ENCODE measurements at places on chromosomes 5 and 9.

DNA sequence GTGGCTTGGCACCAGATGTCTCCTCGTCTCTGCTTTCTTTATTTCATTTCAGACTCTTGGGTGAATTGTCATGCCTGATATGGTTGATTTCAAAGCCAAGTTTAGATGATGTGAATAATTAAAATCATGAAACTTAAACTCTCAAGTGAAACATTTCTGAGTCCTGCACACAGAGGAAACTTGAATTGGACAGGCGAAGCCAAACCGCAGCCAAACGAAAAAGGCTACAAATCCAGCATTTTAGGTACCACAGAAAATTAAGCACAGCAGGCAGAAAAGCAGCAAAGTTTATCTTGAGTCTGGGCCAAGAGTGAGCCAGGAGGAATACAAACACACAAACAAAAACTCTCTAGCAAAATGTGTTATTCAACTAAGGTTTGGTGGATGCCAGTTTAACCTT lies 659.8 kb upstream of the KLF4 start:
- DNase-seq: no peak

GRCh38 chr9:22522206-22522740 lies 75.6 kb downstream of the DMRTA1 start:
- no peak for DNase-seq

- DNase-seq: peak; percentile 15
These were observed at the start of gene FGFR4 for GRCh38 chr5:177086654-177087397. Gene FGFR4 (plus strand): TSS chr5:177086915. CDS start chr5:177089603, 2,688 bp downstream.

DNA sequence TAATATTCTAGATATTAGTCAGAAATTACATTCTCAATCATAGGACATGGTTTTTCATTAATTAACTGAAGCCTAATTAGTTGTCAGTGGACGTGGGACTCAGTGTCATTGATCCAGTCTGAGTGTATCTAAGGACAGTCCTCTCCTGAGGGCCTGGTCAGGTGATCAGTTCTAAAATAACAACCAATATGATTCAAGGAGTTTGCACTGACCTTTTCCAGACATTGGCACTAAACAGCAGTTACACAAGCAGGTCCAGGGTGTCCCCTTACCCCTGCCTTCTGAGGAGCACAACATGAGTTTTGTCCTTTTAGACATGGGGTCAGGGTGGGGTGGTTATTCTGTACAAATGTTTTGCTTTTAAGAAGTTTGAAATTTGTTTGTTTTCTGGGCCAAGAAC lies 97.8 kb downstream of the CMYA5 start:
- DNase-seq: no peak

- DNase-seq: no peak
These were observed 6.6 kb upstream of the NRG2 start for GRCh38 chr5:140049713-140050112.

DNA sequence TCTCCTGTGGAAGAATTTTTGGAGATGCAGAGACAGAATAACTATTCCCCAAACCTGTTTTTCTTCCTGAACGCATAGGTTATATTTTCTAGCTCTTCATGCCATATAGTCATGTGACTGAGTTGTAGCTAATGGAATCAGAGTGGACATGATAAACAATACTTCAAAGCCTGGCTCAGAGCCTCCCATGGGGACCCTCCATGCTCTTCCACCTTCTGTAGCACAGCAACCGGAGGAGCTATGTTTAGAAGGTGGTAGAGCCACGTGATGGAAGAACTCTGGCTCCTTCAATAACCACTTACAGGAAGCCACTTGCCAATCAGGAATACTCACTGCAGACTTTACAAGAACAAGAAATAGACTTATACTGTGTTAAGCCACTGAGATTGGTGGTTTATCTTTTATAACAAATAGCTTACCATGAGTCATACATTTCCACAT lies 39.2 kb downstream of the NADK2 start:
- no peak for DNase-seq

- DNase-seq: no peak
These were observed 43.9 kb downstream of the AMBP start for GRCh38 chr9:114034196-114034595.

GRCh38 chr9:27496135-27496504 lies 28.0 kb upstream of the IFNK start:
- DNase-seq: no peak
